SJCRH30 (cell line): ENCODE measurements at places on chromosomes 16 and 17. TPM values are rescaled to one million over a fixed set of nuclear protein-coding genes. Genes with fewer than 3 reads are reported as not detected.

HBQ1 gene
- total RNA-seq, result not detected in 2 replicates

CD7 gene
- 4.8 and 6.3 TPM in 2 replicates for total RNA-seq

GRCh38 chr17:8096541-8096940 lies 9.0 kb upstream of the ALOX12B start:
- no peak for DNase-seq

GRCh38 chr16:14649816-14650215 lies 17.1 kb downstream of the BFAR start:
- no peak for DNase-seq

- DNase-seq, result no peak
Measured at GRCh38 chr17:31743797-31744196, 115.2 kb downstream of the COPRS start.

GRCh38 chr16:13438064-13438463 lies 481.9 kb upstream of the ERCC4 start:
- no peak for DNase-seq

GRCh38 chr16:87322833-87323726 lies 5.9 kb upstream of the C16orf95 start:
- no peak for DNase-seq
